ENCODE measurements at places on chromosomes 2 and 18. TPM values are rescaled to one million over a fixed set of nuclear protein-coding genes. Genes with fewer than 3 reads are reported as not detected.

DNA sequence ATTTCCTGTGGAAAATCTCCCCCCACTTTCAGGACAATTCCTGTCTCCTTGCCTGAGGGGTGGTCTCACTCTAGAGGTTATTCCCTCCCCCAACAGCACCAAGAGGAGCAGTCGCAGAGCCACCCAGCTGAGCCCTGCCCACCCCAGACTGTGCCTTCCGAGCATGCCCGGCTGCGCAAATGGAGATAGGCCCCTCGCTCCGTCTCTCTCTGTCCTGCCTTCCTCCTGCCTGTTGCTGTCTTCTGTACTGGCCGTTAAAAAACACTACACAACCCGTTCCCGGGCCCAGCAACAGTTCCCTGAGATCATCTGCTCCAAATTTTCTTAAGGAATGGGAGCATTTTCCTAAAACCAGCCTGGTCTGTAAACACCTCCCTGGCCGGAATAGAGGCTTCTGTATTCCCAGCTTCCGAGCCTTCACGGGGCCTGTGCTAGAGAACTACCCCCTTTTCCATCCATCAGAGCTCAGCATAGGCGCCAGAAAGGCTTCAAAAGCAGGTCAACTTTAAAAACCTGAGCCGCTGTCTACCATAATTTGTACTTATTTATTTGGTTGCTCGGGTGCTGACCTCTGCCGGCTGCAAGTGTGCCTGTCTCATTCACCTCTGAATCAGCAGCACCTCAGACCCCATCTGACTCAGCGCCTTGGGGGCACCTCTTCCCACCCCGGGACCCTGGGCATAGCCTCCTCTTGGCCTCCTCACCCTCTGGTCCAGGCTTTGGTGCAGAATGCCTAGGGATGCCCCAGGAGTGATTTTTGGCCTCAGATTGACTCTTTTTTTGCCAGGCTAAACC, 159.4 kb downstream of the PXDN start:
- H3K27me3 ChIP-seq, result no peaks in the 10 kb centered on the region
- no peak overlapping the region for H3K27ac ChIP-seq
- H3K4me1 ChIP-seq, result no peaks in the 10 kb centered on the region
- no peaks in the 10 kb centered on the region for H3K36me3 ChIP-seq

DNA sequence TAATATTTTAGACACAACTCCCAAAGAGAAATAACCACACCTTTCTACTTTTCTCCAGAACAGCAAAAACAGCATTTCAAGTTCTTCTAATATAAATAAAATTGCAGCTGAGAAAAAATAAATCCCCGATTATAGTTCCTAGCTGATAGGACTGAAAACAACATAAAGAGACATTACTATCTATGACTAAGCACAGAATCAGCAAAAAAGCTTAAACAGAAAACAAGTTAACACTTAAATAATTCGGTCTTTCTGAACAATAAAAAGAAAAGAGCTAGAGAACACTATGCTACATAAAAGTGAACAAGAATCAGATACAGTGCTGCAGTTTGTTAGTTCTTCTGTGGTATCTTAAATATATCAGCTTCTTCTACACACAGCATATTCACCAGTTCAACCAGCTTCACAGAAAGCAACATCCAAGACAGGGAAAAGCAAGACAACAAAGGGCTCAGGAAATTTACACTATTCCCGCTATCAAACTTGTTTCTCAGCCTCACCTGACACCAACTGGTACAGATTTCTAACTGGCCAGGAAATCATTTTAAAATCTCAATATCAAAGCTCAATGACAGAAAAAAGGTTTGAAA, 28.6 kb downstream of the FEZ2 start:
- H3K27ac ChIP-seq, result no peak overlapping the region
- H3K4me1 ChIP-seq, result no peaks in the 10 kb centered on the region
- no peak overlapping the region for H3K4me3 ChIP-seq
- H3K27me3 ChIP-seq, result no peaks in the 10 kb centered on the region
- no peak for DNase-seq

DNA sequence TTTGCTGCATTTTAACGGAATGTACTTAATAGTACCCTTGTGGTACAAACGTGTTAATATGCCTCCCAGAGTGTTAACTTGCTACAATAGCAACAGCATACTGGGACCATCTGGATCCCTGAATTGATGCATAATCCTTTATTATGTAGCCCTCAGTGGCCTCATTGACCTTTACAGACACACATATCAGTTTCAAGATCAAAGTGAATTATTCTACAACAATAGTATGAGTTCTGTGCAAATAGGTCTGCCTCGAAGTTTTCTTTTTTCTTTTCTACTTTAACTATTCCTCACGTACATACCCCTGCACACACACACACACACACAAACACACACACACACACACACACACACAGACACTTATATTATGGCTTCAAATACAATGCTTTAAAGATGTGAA, 1622.1 kb downstream of the LRP1B start:
- H3K36me3 ChIP-seq, result no peaks in the 10 kb centered on the region
- H3K27me3 ChIP-seq, result no peaks in the 10 kb centered on the region
- no peak for DNase-seq
- no peaks in the 10 kb centered on the region for H3K4me1 ChIP-seq
- no peak overlapping the region for H3K27ac ChIP-seq

DNA sequence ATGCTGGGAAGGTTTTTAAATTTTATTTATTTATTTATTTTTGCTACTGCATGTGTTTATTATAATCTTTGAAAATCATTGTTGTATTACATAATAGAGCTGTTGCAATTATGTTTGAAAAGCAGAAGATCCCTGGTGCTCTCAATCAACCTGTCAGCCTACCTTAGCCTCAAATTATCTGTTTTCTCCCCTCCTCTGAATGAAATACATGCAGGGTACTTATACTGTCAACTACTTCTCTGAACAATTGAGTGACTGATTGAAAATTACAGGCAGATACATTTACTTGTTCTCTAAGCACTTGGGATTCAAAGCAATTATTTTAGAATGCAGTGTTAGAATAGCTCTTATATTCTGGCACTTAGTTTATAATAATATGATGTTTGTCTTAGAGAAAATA, 8.1 kb downstream of the KYNU start:
- H3K36me3 ChIP-seq, result no peaks in the 10 kb centered on the region
- H3K27me3 ChIP-seq, result no peaks in the 10 kb centered on the region
- H3K4me1 ChIP-seq, result no peaks in the 10 kb centered on the region
- no peak overlapping the region for H3K4me3 ChIP-seq
- no peak for DNase-seq

DNA sequence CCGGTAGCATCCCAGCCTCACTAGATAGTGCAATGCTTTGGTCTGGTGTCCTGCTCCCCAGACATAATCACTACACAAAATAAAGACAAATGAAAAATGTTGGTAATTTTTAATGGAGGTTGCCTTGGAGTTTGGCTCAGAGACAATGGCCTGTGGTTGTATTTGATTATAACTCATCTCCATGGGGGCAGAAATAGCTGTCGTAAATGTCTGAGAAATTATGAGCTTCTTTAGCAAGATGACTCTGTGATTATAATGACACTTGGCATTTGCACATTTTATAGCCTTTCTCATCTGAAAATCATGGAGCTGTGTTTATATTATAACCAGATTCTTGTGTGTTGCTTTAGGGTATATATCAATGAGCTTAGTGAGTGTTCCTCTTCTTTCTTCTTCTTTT, 1779.7 kb upstream of the CELF4 start:
- H3K27me3 ChIP-seq, result no peaks in the 10 kb centered on the region
- H3K4me1 ChIP-seq, result no peaks in the 10 kb centered on the region
- H3K27ac ChIP-seq, result no peak overlapping the region

GRCh38 chr2:230691005-230691647, 21.5 kb upstream of the CAB39 start:
- no peak overlapping the region for H3K27ac ChIP-seq
- DNase-seq, result no peak
- H3K27me3 ChIP-seq, result no peaks in the 10 kb centered on the region
- H3K4me1 ChIP-seq, result peaks cover 20% of the 10 kb centered on the region
- H3K4me3 ChIP-seq, result no peak overlapping the region

DNA sequence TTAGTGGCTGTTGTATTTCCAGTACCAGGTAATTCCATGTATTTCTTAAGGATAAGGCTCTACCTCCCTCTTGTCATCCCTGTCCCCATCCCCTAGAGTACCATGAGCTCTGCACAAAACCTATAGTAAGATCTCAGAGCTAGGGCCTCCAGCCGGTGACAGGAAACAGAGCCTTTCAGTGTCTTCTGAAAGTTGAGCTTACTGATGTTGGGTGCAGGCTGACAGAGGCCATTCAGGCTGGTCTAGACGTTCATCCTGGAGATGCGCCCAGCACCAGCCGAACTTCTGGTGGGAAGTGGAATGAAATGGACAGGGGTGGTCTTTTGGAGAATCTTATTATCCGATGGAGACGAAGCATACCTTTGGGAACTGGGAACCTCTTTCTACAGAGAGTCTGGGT, 16.7 kb upstream of the LYPD6B start:
- no peak for DNase-seq
- H3K27ac ChIP-seq, result no peak overlapping the region
- H3K36me3 ChIP-seq, result no peaks in the 10 kb centered on the region
- peaks cover 1% of the 10 kb centered on the region for H3K4me1 ChIP-seq
- H3K27me3 ChIP-seq, result peaks cover 3% of the 10 kb centered on the region

DNA sequence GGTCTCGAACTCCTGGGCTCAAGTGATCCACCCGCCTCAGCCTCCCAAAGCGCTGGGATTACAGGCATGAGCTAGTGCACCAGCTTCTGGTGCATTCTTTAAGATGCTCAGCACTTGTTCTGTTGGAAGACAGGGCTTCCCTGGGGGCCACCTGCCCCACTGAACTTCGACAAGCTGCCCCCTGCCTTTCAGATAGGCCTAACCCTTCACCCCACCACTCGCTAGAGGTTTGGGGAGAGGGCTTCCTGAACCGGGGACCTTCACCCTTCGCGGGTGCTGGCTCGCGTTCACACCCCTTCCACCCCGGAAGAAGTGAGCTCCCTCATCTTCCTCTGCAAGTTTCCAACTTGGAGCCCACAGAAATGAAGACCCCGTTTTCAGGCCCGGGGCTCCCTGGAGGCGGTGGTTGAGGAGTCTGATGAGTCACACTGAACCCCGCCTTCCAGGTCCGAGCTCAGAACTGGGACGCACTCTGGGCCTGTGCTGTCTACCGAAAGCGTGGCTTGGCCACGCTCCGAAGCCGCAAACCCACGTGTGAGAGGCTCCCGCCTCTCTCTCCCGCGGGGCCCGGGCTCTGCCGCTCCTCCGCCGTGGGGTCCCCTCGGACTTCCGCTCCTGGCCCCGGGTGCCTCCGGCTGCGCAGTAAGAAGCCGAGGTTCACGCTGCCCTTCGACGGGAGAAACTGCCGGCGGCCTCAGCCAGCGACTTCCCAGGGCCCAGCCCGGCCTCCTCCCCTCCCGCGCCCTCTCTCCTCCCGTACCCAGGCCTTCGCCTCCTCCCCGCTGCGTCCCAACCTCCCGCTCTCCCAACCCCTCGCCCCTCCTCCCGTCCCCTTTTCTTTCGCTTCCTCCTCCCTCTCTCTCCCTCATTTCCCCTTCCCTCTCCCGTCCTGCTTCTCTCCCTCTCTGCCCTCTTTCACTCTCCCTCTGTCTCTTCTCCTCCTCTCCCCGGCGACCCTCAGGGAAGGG, 47.5 kb upstream of the SP3 start:
- H3K36me3 ChIP-seq, result no peaks in the 10 kb centered on the region
- peaks cover 4% of the 10 kb centered on the region for H3K4me1 ChIP-seq
- peak overlapping the region; percentile 11 for H3K4me3 ChIP-seq
- H3K27me3 ChIP-seq, result peaks cover 12% of the 10 kb centered on the region
- H3K27ac ChIP-seq, result no peak overlapping the region

DNA sequence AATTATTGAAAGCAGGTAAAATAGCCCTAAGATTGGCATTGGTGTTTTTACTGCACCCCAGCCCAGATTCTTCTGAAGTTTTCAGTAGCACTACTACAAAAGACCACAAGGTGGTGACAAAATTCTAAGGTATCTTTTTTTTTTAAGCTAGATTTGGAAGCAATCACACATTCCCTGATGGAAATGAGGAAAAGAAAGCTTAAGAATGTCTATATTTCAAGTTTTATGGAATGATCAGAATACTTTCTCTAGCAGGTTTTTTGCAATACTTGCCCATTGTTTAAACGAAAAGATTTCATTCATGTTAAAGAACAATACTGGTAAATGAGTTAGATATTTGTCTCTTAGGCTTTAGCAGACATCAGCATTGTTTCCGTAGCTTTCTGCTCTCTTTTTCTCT, 32.1 kb upstream of the ZNF638 start:
- no peaks in the 10 kb centered on the region for H3K36me3 ChIP-seq
- H3K4me3 ChIP-seq, result no peak overlapping the region
- no peaks in the 10 kb centered on the region for H3K4me1 ChIP-seq
- H3K27ac ChIP-seq, result no peak overlapping the region

- H3K27me3 ChIP-seq, result peaks cover 5% of the 10 kb centered on the region
- H3K4me3 ChIP-seq, result no peak overlapping the region
- H3K36me3 ChIP-seq, result no peaks in the 10 kb centered on the region
- no peak overlapping the region for H3K27ac ChIP-seq
Measured at GRCh38 chr2:29398384-29399237, 283.4 kb downstream of the CLIP4 start.

GRCh38 chr2:75289771-75290170, 90.5 kb upstream of the TACR1 start:
- H3K4me1 ChIP-seq, result peaks cover 5% of the 10 kb centered on the region
- no peak overlapping the region for H3K27ac ChIP-seq
- H3K4me3 ChIP-seq, result no peak overlapping the region
- DNase-seq, result no peak

DNA sequence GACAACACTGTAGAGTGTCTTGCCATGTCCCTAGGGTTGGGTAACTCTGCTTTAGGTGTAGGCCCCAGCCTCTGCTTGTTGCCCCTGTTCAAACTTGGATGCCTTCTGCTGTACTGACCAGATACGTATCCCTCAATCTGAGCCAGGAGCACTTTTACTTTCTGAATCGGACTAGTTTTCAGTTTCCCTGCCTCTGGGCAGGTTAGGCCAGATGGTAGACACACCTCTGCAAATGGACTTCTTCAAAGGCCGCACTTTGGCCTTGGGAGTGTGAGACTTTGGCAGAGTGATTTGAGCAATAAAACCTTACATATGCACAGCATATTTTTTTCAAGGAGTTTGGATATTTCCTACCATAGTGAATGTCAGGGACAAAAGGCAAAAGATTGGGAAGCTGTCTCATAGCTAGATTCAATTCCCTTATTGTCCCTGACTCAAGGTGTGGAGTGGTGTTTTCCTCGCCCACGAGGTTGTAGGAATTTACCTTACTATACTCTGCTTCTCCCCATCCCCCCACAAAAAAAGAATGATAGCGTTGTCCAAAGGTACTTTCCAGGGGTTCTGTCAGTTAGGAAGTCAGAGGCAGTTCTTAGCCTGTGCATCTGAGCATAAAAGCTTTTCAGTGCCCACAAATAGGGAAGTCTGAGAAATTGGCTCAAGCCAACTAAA, 15.3 kb upstream of the PARD3B start:
- H3K27ac ChIP-seq, result no peak overlapping the region
- no peaks in the 10 kb centered on the region for H3K4me1 ChIP-seq
- no peak overlapping the region for H3K4me3 ChIP-seq
- no peaks in the 10 kb centered on the region for H3K36me3 ChIP-seq

- H3K36me3 ChIP-seq, result peaks cover 4% of the 10 kb centered on the region
- no peak overlapping the region for H3K27ac ChIP-seq
- peaks cover 5% of the 10 kb centered on the region for H3K27me3 ChIP-seq
Measured at GRCh38 chr18:45806226-45806625, 19.2 kb upstream of the SIGLEC15 start.

C2orf81 gene
- 3.3 TPM for total RNA-seq

ACTG2 gene
- total RNA-seq, result not detected

ALPP gene
- not detected for total RNA-seq

FOXD4L1 gene
- total RNA-seq, result 0.15 TPM

CAMKMT gene
- total RNA-seq, result 12.1 TPM

KLHL14 gene
- total RNA-seq, result not detected

Measured in activated CD4-positive, alpha-beta T cell treated with anti-CD3 and anti-CD28 coated beads, Interleukin-2, amount 10 ng/mL, durations not matched to agents 7 days and 5 days (primary cell).